GM12892 (cell line): ENCODE measurements at places on chromosomes 16 and 17.

DNA sequence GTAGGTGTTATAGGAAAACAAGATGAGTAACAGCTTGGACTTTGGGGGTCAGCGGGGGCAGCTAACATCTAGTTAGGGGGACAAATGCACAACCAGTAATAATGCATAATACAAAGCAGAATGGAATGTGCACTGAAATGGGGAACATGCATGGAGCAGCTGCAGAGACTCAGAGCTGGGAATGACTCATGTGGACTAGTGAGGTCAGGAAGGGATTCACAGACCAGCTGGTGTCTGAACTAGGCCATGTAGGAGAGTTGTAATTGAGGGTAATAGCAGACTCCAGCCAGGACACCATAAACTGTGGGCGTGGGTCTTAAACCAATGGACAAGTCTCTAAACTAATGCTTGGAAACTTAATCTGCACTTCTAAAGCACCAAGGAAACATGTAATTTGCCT lies 176.8 kb upstream of the ASIC2 start:
- no peak for DNase-seq

GRCh38 chr16:22428654-22429053 lies 54.2 kb upstream of the CDR2 start:
- DNase-seq, result no peak

DNA sequence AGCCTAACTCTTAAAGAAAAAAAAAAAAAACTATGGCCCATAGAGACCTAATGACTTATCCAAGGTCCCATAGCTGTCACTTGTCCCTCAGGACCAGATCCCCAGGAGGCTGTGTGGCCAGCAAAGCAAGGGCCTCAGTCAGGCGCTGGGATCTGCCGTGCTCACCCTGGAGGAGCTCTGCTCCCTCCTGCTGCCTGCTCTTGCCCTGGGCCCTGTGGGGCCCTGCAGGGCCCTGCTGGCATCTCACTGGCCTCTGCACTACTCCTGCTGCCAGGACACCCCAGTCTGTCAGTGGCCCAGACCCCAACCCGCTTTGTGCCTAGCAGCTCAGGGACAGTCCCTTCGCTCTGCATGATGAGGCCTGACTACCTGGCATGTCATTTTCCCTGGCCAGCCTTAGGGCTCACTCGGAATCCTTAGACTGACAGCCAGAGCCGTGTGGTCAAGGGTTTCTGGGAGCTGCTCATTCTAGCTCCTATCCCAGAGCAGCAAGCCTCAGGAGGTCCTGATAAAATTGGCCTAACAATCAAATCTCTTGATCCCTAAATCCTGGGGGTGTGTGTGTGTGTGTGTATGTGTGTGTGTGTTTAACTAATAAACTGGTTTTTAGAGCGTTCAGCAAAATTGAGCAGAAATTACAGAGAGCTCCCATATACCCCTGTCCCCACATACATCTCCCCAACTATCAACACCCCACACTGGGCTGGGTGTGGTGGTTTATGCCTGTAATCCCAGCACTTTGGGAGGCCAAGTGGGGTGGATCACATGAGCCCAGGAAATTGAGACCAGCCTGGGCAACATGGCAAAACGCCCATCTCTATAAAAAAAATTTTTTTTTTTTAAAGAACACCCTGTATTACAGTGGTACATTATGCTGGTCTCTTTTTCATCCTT lies 21.7 kb downstream of the KATNIP start:
- no peak for DNase-seq

GRCh38 chr16:81492311-81492761 lies 47.7 kb downstream of the CMIP start:
- no peak for DNase-seq

DNA sequence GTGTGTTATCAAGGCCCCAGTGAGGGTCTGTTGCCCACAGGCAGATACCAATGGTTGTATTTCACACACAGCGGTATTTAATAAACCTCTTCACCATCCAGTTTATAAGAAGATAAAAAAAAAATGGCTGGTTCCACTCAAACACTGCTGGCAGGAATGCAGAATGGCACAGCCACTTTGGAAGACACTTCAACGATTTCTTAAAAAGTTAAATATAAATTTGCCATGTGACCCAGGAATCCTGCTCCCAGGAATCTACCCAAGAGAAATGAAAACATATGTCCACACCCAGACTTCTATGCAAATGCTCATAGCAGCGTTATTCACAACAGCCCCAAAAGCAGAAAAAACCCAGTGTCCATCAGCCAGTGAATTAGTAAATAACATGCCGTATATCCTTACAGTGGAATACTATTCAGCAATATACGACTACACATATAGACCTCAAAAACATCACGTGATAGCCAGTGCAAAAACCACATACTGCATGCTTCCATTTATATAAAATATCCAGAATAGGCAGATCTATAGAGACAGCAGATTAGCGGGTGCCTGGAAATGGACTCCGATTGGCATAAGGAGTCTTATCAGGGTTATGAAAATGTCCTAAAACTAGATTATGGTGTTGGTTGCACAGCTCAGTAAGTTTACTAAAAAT lies 38.7 kb downstream of the XYLT1 start:
- no peak for DNase-seq

DNA sequence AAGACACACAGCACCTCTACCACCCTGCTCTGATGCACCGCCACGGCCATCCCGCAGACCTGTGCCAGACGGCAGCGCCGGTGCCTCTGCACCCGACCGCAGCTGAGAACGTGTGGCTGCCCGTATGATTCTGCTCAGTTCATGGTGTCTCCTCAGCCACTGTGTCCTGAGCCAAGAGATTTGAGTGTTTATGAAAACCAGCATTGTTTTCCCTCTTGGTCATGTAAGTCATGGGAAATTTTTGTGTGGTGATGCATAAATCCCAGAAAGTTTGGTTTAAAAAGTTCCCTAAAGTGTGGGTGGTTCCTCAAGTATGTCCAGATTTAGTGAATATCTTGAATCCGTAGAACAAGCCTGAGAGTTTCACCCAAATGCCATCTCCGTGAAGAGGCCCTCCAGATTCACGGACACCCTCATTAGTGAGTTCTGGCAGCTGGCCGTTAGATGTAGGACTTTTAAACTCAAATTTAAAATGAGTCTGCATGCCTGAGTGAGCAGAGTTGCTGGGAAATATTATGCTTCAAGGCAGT lies 57.6 kb downstream of the CDRT4 start:
- DNase-seq, result no peak
